ENCODE measurements at places on chromosomes 3 and 15.

DNA sequence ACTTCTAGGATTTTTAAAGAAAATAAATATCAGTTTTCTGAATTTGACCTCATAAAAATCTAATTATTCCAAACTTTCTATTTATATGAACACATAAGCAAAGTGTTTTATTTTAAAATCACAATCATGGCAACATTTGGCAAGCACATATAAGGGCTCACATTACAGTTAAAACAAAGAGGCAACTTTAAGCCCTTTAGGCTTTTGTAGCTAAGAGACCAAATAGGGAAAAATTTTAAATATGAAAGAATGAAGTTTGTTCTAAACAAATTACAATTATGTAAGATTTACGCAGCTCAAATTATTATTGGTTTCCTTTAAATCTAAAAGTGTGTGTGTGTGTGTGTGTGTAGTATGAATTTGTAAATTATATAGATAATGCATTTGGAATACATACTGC lies 267.0 kb downstream of the ZIC4 start:
- DNase-seq, result no peak

DNA sequence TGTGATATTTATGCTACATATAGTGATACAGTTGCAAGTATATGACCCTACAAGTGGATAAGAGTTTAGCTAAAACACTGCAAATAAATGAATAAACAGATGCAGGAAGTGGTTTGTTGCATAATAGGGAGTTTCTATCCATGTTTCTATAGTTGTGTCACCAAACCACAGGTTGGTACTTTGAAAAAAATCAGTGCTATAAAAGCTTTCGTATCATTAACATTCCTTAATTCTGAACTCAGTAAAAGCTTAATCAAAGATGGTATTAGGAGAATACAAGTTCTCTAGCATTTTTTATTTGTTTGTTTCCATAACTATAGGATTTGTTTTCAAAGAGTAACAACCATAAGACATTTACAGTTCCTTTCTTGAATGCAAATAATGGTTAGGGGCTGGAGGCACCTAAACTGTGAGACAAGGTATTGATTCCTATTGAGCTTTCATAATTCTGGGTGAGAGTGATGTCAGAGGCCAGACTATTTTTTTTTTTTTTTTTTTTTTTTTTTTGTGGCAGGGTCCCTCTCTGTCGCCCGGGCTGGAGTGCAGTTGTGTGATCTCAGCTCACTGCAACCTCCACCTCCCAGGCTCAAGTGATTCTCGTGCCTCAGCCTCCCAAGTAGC lies 29.6 kb downstream of the CPOX start:
- DNase-seq, result no peak

GRCh38 chr3:32405711-32406323 lies 14.2 kb downstream of the CMTM7 start:
- no peak for DNase-seq

DNA sequence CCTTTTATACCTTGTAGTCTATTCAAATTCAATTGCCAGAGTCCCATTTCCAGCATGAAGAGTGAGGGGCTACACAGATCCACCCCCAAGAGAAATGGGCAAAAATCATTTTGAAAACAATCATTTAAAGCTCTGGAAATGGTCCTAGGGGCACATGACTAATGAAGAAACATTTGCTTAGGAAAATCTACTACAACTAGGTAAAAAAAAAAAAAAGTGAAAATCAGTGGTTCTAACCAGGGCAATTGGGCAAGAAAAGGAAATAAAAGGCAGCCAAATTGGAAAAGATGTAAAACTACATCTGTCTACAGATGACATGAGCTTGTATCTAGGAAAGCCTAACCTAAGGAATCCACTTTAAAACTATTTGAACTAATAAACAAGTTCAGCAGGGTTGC lies 9.4 kb downstream of the IMPG2 start:
- DNase-seq, result no peak

- no peak for DNase-seq
These were observed 185.2 kb downstream of the ANXA2 start for GRCh38 chr15:60212536-60212935.

- no peak for DNase-seq
These were observed 47.2 kb downstream of the CD86 start for GRCh38 chr3:122102191-122102935.

- no peak for DNase-seq
These were observed 43.8 kb downstream of the ALDH1L1 start for GRCh38 chr3:126136428-126137220.

DNA sequence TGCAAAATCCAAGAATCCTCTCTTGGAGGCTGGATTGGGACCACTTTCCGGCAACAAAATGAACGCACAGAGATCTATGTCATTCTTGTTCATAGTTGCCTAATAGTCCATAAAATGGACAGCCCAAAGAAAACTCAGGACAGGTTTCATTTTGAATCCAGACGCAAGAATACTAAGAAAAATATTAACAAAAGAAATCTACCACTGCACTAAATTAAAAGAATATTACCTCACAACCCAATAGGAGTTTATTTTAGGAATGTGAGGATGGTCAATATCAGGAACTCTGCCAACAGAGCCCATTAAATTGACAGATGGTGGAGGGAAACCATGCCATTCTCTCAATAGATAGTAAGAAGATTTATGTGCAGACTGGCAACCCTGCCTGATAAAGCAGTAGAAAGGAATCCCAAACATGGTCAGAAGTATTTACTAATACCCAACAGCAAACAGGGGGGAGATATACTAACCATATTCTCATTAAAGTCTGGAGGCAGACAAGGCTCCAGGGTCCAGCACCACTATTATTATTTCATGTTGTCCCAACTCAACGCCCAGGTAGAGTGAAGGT lies 127.6 kb downstream of the SMAD6 start:
- no peak for DNase-seq

Data from activated CD4-positive, CD25-positive, alpha-beta regulatory T cell treated with anti-CD3 and anti-CD28 coated beads, Interleukin-2, amount 50 U/mL, for 16 hours (primary cell).